ENCODE measurements at places on chromosomes 13 and 19. TPM values are rescaled to one million over a fixed set of nuclear protein-coding genes. Genes with fewer than 3 reads are reported as not detected.

DNA sequence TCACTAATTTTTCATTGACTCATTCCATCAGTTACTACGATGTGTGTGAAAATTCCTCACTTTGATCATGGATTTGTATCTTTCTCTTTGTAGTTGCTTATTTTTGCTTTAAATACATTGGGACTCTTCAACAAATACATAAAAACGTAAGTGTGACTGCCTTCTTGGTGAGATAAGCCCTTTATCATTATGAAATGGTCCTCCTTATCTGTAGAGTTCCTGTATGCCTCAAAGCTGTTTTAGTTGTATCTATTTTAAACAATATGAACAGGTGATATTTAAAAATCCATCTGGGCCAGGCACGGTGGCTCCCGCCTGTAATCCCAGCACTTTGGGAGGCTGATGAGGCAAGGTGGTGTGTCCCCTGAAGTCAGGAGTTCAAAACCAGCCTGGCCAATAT, 11.3 kb downstream of the DCUN1D2 start:
- DNase-seq, result no peak

GRCh38 chr19:13830741-13831536, 35.7 kb downstream of the ZSWIM4 start:
- DNase-seq, result no peak

- DNase-seq, result no peak
Measured at GRCh38 chr13:64429691-64430090, 2800.4 kb downstream of the PCDH9 start.

ERICH4 gene
- not detected for total RNA-seq

GRCh38 chr13:85864963-85865530, 65.8 kb upstream of the SLITRK6 start:
- no peak for DNase-seq

- DNase-seq, result no peak
Measured at GRCh38 chr19:37988758-37989635, 82.0 kb downstream of the SIPA1L3 start.
